ENCODE measurements at places on chromosomes 4 and X.

DNA sequence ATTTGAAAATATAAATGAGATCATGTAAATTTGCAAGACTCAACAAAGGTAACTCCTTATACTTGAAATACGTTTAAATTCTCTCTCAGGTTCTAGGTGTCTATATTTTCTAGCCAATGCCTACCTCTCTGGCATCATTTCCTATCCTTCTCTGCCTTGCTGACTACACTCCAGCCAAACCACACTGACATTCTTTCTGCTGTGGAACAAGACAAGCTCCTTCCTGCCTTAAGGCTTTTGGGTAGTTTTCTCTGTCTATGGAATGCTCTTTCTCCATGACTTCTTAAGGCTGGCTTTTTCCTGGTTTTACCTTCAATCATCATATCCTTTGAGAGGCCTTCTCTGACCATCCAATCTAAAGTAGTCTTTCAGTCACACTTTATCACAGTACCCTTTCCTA lies 201.0 kb downstream of the SPRY1 start:
- DNase-seq, result no peak

GRCh38 chrX:137172317-137172948 lies 138.6 kb upstream of the GPR101 start:
- no peak for DNase-seq

- DNase-seq, result no peak
These were observed 3.8 kb downstream of the TMEM165 start for GRCh38 chr4:55399581-55399980.

- DNase-seq, result no peak
These were observed 32.1 kb upstream of the PAQR3 start for GRCh38 chr4:78971326-78971725.

GRCh38 chr4:31905363-31905762 lies 1185.2 kb downstream of the PCDH7 start:
- no peak for DNase-seq

GRCh38 chr4:121686255-121686654 lies 10.5 kb downstream of the ANXA5 start:
- DNase-seq, result no peak

DNA sequence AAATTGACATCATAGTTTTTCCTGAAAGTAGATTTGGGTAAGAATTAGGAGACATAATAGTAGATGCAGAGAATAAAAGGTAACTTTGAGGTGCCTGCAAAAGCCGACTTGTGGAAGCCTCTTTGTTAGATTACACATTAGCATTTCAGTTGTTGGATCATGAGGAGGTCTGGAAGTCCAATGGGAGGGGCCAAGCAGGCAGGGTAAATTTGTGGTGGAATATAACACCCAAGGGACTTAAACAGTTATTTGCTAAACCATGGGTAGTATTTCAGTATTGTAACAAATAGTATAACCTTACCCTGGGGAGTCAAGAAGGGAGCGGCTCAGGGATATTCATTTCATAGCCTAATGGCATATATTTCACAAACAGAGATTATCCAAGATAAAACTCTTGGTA lies 810.7 kb upstream of the AMOT start:
- no peak for DNase-seq

GRCh38 chr4:140686796-140687195 lies 69.4 kb downstream of the TBC1D9 start:
- no peak for DNase-seq

DNA sequence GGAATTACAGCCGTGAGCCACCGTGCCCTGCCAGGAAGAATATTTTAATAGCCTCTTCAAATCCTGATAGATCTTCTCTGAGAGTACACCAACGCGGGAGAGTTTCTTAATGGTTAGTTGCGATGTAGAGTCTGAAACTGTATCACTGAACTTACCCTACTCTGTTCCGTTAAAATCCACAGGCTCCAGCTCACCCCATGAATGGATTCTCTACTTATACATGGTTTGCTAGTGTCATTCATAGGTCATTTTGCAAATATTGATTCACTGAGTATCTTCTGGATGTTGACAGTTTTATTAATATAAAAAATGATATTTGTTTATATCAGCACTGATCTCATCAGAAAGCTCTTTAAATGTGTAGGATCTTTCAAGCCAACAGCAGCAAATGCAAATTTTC lies 99.9 kb downstream of the FAM193A start:
- DNase-seq, result no peak

DNA sequence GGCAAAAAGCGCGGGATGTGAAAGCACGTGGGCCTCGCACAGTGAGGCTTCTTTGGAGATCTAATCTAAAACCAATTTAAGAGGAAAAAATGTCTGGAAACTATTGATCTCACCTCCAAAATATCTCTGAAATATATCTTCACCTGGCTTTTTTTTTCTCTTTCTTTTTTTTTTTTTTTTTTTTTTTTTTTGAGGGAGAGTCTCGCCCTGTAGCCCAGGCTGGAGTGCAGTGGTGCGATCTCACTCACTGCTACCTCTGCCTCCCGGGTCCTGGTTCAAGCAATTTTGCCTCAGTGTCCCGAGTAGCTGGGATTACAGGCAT lies 383 bp upstream of the ZMAT1 start:
- DNase-seq, result no peak

DNA sequence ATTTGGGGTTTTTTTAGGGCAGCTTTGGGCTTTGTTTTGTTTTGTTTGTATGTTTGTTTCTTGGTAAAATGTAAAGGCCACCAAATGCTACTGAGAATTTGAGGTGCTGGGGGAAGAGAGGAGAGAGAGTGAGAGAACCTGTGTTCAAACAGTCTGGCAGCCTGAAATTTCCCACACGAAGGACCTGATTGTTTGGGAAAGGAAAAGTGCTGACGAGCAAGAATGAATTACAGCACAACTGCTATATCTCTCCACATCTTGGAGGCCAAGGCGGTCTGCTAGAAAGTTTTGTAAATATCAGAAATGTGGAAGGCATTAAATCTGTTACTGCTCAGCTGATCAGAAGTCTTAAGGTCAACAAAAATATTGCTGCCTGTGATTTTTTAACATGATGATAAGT lies 170.5 kb downstream of the PALLD start:
- DNase-seq, result no peak

DNA sequence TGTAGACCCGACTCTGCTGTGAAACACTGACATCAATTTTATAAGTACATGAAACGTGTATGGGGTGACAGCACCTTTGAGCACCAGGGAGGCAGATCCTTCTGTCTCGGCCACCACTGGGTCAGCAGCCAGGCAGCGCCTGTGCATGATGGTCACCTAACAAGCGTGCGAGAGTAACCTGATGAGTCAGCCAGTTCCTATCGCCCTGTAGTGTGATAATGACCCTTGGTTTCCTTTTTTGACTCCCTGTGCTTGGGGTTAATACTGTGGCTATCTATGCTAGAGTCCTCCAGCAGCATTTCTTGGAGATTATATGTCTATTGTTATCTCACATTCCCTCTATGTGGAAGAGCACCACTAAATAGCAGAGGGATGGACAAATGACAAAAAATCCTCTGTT lies 101.6 kb downstream of the NPNT start:
- DNase-seq, result no peak

DNA sequence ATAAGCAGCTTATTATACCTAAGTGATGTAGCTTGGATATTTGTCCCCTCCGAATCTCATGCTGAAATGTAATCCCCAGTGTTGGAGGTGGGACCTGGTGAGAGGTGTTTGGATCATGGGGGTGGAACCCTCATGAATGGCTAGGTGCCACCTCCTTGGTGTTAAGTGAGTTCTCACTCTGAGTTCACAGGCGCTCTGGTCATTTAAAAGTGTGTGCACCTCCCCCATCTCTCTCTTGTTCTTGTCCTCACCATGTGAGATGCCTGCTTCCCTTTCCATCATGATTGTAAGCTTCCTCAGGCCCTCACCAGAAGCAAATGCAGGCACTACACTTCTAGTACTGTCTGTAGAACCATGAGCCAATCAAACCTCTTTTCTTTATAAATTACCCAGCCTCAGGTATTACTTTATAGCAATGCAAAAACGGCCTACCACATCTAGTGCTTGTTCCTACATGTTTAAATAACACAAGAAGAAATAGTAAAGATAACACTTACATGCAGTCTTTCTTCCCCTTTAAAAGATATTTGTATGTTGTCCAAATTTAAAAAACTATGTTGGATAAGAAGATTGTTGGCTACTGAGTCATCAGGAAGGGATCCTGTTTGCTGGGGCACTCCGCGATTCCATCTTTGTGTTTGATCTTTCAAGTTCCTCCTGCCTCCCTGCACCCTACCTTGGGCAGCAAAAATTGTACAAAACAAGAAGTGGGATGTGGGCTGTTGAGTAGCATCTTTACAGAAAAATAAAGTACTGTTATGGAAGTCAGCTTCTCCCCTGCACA lies 29.7 kb downstream of the PPP1R2C start:
- no peak for DNase-seq

DNA sequence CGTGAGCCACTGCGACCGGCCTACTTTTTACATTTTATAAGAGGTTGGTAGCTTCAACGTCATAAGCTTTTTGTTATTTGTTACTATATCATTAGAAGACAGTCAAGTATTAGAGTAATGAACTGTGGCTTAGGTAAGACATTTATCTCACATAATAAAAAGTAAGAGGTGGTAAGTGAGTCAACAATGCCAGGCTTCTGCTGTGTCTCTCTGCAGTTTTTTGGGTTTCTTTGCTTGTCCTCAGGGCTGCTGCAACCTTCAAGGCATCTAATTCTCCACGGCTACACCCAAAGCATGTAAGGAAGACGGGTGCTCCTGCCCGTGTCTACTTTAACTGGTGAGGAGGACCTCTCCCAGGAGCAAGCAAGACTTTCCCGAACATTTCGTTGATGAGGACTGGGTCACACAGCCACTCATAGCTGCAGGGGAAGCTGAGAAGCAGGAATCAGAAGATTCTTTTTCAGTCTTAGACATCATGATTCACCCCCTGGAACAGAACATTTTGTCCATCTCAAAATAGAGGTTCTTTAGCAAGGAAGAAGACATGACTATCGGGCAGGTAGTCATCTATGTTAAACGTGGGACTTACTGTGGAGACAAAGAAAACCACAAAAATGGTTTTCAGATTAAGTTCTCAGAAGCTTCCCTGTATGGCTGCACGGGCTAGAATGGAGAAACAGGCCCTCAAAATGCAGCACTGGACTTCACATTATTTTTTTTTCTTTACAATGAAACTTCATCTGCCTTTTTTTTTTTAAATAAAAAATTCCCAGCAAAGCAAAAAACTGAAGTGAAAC lies 13.0 kb upstream of the RHOH start:
- no peak for DNase-seq

DNA sequence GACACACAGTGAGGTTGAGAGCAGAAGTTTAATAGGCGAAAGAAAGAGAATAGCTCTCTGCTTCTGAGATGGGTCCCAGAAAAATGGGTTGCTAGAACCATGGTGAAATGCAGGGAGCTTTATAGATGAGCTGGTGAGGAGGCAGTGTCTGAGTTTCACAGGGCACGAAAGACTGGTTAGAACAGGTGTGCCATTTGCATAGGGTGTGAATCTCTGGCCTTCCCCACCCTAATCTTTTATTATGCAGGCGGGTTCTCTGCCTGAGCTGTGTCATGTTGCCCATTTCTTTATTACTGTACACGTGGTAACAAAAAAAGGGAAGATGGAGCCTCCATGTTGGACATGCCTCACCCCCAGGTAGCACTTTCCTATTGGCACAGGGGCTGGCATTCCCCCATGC lies 39.1 kb downstream of the FUNDC1 start:
- no peak for DNase-seq

- no peak for DNase-seq
These were observed 1801.3 kb upstream of the PCDH10 start for GRCh38 chr4:131347816-131348215.

DNA sequence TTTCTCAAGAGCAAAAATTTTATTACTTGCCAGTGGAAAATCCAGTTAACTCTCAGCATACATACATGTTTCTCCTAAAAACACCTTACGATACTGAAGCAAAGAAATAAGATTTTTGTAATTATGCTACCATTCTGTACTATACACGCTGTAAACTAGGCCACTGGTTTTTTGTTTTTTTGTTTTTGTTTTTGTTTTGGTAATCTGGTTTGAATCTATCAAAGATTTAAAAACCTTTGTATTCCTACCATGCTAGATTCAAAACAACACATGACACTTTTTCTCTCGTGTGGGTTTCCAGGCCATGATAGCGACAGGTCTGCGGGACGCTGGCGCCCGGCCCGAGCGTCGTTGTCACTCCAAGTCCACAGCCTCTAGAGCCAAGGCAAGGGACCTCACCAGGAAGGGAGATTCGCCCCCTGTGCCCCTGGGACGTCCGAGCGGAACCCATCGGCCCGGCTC lies 723 bp downstream of the TMEM192 start:
- DNase-seq, result no peak

- DNase-seq, result no peak
These were observed 34.5 kb upstream of the RAB33B start for GRCh38 chr4:139419388-139419914.

DNA sequence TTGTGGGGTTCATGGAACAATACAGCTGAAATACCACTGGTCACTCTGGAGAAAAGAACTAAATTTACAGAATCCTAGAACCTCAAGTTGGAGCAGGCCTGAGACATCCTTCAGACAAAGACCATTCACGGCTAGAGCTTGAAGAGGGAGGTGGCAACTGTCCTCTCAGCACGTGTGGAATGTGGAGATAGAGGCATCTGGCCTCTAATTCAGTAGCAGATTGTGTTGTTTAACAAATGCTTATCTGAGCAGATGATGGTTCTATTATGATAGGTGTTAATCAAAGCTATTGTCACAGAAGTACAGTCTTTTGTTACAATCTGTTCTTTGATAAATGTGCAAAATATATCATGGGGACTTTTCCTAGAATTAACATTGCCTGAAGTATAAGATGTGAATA lies 121.7 kb upstream of the KCNIP4 start:
- DNase-seq, result no peak

DNA sequence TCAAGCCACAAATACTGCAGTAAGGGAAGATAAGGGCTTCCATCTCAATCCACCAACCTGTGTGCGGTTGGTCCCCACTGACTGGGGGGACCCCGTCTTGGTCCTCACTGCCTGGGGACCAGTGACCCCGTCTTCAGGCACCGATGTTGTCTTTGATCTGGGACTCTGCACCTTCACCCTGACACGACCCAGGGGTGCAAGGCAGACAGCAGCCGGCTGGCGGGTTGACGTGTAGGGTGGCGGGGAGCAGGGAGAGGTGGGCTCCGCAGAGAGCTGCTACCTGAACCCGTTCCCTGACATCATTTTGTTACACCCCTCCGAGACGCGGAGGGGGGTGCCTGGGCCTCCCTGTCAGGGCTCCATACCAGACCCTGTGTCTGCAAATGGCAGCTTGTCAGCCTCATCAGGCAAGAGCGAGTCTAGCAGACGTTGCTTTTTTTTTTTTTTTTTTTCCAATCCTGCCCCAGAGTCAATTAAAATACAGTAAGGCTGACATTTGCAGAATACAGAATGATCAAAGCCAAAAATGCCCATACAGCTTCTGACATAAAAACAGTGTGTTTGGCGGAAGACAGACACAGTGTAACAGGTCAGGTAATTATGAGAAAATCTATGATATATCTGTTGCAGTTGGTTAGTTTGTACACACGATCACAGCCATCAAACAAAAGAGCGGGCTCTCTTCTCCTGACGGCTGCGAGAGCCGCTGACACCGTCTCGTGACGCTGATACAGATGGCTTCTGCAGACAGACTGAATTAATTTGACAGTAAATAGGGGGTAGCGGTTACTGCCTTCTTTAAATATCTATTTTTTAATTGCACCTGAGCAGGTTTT lies 118.6 kb downstream of the CRLF2 start:
- DNase-seq, result no peak

- no peak for DNase-seq
These were observed 116.3 kb downstream of the STOX2 start for GRCh38 chr4:184021389-184021788.

GRCh38 chrX:153702336-153703035 lies 14.8 kb downstream of the SLC6A8 start:
- no peak for DNase-seq
